ENCODE measurements at places on chromosomes 2 and 18.

GRCh38 chr2:238523158-238524110 lies 96.7 kb downstream of the ASB1 start:
- no peak for DNase-seq

DNA sequence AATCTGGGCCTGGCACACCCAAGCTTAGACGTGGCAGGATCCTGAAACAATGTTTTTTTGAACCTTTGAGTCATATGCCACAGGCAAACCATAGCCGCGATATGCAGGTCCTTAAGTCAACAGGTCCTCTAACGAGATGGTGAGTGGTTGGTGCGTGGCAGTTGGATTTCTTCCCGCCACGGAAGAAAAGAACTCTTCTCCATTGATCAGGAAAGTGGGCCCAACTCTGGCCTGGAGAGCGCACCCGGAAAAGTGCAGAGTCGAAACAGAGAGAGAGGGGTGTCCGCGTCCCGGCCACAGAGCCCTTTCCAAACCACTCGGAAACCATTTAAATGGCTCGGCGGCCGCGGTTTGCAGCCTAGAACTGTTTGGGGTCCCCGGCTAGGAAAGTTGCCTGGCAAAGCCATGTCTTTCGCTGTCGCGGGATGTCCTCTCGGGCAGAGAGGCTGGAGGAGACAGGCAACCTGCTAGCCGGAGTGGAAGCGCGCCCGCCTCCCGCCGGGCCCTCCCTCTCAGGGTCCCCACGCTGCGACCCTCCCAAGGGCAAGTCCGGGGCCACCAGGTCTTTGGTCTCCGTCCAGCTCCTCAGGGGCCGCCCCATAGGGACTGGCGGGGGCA lies 777 bp downstream of the GALNT3 start:
- no peak for DNase-seq

DNA sequence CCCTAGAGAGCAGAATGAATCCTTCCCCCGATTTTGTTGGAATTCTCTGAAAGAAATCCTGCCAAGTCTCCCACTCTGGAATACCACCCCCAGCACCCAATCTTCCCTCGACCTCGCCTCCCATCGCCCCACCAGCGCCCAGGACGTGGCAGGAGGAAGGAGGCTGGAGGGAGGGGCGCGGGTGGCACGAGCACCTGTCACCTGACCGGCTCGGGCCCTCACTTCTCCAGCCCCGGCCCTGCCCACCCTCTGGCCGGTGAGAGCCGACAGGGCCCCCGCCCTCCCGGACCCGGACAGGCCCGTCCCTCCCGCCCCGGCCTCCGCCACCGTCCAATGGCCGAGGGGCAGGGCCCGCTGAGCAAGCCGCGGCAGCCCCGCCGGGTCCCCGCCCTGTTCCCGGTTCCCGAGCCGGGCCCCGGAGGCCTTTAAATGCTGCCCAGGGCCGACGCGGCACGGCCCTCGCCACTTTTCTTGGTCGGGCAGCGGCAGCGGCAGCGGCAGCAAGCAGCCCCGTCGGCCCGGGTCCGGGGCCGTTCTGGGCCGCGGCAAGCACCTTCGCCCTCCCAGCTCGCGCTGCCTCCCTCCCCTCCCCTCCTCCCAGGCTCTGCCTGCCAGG lies at the start of gene LGALSL:
Gene LGALSL (plus strand): TSS at position 393 of the 616 bp plus-strand sequence. CDS start 384 bp downstream, outside the sequence.
- DNase-seq, result peak; percentile 63

DNA sequence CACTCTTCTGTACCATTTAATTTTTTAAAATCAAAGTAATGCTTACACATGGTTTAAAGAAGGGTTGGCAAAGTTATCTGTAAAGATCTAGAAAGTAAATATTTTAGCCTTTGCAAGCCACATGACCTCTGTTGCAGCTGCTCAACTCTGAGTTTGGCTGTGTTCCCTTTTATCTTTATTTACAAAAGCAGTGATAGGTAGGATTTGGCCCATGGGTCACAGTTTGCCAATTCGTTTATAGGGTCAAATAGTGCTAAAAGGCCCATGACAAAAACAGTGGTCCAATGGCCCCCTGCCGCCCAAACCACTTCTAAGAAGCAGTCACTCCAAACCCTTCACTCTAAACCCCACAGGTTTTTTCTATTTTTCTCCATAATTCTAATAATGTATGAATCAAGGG lies 124.8 kb downstream of the PARD3B start:
- DNase-seq, result no peak

DNA sequence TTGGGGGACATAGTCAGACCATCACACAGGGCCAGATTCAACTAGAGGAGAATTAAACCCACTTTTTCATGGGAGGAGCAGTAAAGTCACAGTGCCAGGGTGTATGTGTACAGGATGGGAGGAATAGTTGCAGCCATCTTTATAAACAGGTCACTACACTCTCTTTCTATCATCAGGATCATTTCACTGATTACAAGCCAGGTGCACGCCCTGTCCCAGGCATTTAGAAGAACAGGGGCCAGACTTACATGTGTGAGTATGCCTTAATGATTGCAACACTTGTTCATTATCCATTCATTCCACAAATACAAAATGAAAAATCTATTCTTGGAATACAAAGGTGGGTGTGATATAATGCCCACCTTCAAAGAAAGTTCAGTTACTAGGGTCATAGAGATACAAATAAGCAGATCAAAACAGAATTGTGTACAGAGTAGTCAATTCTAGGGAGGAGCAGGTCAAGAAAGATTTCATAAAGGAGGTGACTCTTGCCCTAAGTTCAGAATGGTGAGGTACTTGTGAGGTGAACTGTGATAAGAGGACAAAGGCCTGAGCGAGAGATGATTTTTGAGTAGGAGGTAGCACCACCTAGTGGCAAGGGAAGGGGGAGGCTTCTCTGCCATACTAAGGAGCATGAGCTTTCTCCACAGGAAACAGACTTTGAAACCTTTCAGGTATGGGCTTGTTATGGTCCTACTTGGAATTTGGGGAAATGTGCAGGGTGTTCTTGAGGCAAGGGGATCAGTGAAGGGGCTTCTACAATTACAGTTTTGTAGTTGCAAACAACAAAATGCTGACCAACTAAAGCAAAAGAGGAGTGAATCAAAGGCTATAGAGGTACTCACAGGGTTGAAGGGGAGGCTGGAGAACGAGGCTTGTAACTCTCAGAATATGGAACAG lies 156.3 kb downstream of the SUCLG1 start:
- DNase-seq, result no peak

DNA sequence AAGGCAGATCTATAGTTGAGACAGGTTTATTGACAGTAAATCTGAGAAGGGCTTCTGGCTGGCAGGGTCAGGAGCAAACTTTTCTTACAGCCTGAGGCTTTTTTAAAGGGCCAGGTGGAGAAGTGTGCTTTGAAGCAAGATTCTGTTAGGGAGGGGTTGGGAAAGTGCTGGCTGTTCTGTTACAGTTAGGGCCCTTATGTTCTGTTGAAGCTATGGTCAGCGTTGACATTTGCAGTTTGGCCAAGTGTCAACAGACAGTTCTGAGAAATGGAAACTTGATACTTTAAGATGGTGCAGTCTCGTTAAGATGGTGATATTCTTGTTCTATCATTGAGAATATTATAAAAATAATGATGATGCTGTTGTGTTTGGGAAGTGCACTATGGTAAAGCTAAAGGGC lies 154.2 kb downstream of the RDH14 start:
- DNase-seq, result no peak

DNA sequence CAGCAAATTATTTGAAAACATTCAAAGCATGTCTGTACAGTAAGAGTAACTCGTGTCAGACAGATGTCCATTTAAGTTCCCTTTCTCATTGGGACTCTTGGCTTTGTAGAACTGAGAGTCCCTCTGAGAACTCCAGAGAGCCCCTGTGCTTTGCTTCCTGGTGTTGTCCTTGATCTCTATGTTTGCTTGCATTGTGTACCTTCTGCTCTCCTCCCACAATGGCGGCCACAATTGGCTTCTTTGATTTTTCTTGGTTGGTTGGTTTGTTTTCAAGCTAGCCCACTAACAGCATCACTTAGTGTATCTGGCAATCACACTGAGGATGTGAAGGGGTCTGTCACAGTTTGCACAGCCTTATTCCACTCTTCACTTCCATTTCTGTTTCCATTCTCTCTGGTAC lies 15.1 kb downstream of the ASB18 start:
- DNase-seq, result no peak

GRCh38 chr2:149064365-149064841 lies 25.9 kb downstream of the LYPD6B start:
- no peak for DNase-seq

DNA sequence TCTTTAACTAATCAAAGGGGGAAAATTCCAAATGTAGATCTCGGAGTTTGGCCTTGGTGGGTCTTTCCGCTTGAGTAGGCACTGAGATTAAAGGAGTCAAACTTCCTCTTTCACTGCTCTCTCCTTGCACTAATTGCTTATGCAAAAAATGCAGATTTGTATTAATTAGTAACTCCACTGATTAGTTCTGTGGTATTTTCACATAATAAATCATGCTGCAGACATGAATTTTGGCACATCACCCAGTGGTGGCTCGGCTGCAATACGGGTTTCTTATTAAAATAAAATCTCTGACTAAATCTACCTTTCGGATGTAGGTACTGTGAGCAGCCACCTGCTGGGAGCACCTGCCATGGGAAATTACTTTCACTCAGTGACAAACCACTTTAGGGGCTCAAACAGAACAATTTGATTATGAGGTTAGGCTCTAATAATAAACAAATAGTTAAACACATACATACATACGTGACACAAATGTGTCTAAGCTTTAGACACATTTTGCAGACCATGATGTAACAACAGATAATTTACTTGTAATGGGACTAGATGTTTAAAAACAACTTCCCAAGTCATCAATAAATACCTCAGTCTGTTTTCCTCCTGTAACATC lies 6.4 kb upstream of the NEUROD1 start:
- DNase-seq, result peak; percentile 26

- DNase-seq, result no peak
Observed at GRCh38 chr2:112140205-112140802, 2.1 kb downstream of the FBLN7 start.

GRCh38 chr2:6764968-6765723 lies 100.6 kb downstream of the CMPK2 start:
- DNase-seq, result no peak

DNA sequence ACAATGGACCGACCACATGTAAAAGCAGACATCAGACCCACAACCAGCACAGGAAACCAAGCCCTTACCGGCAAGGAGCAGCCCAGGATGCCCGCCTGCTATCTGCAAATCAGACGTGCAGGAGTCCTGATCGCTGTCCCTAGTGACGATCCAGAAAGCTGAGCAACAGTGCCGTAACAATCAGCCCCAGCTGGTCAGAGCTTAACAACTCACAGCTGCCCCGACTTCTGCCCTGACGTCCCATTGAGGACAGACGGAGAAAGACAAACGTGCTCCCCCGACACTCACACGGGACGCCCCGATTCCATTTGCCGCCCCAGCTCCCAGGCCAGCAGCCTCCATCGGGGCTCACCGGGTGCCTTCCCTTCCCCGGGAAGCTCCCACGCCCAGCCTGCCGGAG lies 39.8 kb upstream of the PXDN start:
- DNase-seq, result no peak

- DNase-seq, result no peak
Observed at GRCh38 chr18:49510393-49511115, 23.5 kb upstream of the C18orf32 start.

DNA sequence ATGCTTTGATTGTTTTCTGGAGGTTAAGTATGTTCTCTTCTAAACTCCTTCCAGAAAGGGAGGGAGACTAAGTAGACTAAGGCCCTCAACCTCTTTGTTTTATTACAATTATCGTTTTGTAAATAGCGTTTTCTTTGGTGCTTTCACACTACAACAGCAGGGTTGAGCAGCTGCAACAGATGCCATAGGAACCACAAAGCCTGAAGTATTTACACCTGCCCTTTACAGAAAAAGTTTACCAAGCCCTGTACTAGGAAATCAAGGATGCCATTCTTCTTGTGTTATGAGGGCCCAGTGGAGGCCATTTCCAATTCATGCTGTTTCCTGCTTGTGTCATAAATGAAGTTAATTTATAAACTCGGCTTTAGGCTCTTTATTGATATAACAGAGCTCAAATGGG lies 914.8 kb downstream of the DCDC2C start:
- no peak for DNase-seq

- DNase-seq, result no peak
Observed at GRCh38 chr18:60831971-60832370, 459.4 kb upstream of the MC4R start.

GRCh38 chr2:101793277-101793969 lies 95.9 kb downstream of the MAP4K4 start:
- peak; percentile 18 for DNase-seq

DNA sequence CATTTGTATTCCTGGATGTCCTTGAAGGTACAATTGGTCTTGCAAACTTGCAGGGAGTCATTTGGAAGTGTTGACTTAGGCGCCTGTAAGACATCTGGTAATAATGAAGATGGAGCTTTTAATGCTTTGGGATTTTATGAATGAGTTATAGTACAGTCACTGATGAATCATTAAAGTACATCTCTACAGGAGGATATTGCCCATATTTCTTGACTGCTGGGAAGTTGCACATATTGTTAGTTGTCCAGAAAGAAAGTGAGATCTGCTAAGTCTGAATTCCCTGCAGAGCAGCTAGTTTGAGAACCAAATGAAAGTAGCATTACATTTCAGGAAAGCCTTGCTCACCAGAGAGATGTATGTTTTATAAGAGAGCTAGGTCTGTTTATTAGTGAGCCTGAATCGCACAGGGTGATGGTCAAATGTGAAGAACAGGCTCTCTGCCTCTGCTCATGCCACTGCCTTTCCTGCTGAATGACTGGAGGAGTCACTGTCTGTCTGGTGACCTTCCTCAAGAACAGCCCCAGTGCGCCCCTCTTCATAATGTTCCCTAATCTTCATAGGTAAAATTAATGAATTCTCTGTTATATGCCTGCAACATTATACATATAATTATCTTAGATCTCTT lies 138.9 kb upstream of the KLHL14 start:
- no peak for DNase-seq

DNA sequence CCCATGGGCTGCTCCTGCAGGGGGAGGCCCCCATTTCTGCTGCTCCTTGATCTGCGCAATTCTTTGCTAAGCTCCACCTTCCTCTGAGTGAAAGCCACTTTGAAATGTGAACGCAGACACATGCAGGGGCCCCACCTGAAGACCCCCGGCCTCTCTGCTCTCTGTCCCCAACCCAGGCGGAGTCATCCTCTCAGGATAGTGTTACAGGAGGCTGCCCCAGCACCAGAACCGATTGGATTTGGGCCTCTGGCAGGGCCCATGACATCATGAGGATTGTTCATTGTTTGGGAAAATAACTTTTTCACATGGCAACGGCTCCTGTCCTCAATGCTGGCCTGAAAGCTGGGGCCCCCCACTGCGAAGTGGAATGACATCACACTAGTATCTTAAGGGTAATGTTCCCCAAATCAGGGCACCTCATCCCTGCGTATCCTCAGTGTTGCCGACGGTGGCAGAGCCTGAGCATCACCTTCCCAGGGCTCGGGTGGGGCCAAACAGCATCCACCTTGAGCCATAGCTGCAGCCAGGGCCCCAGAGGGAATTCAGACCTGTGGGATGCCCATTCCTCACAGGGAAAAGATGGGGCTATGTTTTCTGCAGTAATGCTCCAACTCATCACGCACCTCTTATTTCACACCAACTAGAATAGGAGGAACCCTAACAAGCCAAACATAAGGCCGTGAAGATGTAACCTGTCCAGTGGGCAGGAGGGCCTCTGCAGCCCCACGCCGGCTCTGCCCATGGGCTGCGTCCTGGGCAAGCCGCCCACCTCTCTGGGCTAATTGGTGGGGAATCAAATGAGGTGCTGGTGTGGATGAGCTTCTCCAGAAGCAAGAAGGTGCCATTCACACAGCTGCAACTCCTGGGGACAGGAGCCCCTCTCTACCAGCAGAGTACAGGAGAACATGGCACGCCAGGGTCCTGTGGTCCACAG lies 2.7 kb upstream of the ERFE start:
- no peak for DNase-seq

- DNase-seq, result no peak
Observed at GRCh38 chr18:69213842-69214241, 186.8 kb upstream of the DOK6 start.

GRCh38 chr2:157793053-157793612 lies 83.0 kb downstream of the ACVR1 start:
- DNase-seq, result no peak
